Astrocyte (in vitro differentiated cells and primary cell): ENCODE measurements at places on chromosomes 2 and 18.
A peak's percentile ranks its signal among the peaks of the same experiment; 100 is the strongest.

DNA sequence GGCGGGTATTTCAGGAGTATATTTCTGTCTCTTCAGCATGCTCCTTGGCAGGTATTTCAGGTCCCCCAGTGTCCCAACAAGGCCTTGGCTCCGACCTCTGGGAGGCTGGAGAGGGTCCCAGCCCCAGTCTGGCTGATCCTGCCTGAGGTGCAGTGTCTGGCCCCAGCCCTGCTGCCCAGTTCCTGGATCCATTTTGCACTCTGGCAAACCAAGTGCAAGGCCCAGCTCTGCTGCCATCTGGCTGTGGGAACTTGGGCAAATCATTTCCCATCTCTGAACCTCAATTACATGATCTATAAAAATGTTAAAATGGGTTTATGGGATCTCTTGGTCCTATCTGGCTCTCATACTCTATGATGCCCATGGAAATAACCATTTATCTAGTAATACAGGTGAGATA, 63.6 kb downstream of the ZBTB7C start:
- DNase-seq = no peak

- DNase-seq = peak; percentile 83
Observed at GRCh38 chr2:101515477-101515876, 40.6 kb upstream of the RFX8 start.

- no peak for DNase-seq
Observed at GRCh38 chr18:10482985-10483949, 28.8 kb downstream of the APCDD1 start.

DNA sequence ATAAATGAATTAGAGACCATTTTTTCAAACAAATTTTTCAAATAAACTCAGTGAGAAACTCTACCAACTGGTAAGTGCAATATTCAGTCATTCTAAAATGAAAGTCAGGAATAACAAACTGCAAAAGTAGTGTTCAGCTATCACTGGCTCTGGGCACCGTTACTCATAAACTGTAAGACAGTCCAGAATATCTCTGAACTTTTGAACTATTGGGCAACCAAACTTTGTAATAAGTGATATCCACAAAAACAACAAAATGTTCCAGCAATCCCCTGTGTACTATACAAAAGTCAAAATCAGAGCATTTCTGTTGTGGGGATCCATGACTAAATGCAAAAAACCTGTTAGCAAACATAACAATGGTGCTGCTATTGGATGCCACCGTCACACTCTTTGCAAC, 56.3 kb downstream of the SLC25A12 start:
- DNase-seq = no peak

GRCh38 chr2:65432227-65433190, at the start of gene SPRED2:
TSS of gene SPRED2 (minus strand) at chr2:65432599. CDS start at chr2:65431987, 612 bp downstream.
- DNase-seq = peak; percentile 95

GRCh38 chr18:41524674-41525470, 430.2 kb upstream of the PIK3C3 start:
- no peak for DNase-seq

GRCh38 chr2:96427917-96428316, 77.2 kb downstream of the NEURL3 start:
- DNase-seq = peak; percentile 61

- no peak for DNase-seq
Observed at GRCh38 chr18:70981400-70982140, 692.7 kb downstream of the SOCS6 start.

GRCh38 chr2:231785822-231786176, 446 bp upstream of the COPS7B start:
- DNase-seq = no peak

- no peak for DNase-seq
Observed at GRCh38 chr2:221100467-221101089, 471.5 kb downstream of the EPHA4 start.

DNA sequence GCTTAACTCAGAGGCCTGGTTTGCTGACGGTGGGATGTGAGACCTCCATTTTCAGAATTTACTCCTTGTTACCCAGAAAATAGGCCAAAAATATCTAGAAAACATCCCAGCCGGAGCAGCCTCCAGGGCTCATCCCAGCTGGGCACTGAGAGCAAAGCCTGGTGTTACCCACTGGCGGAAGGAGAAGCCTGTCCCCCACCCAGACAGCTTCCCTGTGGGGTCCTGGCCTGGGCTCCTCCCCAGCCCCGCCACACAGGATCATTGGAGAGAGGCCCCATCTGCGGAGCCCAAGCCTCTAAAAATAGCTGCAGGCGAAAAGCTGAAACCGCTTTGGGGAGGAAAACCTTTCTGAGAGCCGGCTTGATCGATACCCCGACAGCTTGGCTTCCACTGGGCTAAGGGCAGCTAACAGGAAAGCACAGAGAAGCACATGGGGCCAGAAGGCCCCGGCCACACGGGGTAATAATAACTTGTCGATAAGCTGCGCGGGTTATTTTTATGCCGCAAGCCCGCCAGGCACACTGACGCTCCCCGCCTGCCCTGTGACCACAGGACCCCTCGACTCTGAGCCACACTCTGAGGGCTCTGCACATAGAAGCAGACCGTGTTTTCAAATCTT, 26.9 kb upstream of the FAHD2A start:
- DNase-seq = no peak

GRCh38 chr2:34241905-34242762, 643.0 kb upstream of the FAM98A start:
- DNase-seq = no peak

GRCh38 chr2:61326423-61326822, 144.5 kb downstream of the USP34 start:
- DNase-seq = no peak

DNA sequence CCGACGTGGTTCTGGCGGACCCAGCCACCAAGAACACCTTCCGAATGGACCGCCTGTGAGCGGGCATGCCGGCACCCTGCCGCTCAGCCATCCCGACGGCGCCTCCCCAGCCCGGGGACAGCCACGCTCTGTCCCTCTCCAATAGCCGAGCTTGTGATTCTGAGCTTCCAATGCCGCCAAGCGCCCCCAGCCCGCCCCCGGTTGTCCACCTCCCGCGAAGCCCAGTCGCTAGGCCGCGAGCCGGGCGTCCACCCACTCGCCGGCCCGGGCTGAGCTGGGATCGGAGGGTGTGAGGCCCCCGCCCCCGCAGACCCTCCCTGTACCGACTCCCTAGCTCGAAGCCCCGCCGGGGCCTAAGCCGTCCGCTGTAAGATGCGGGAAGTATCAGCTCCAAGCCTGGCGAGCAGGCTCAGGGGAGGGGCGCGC, 1195.1 kb upstream of the CHAC2 start:
- DNase-seq = no peak

- DNase-seq = peak; percentile 3
Observed at GRCh38 chr2:81895620-81896250, 1591.2 kb upstream of the LRRTM1 start.

- DNase-seq = no peak
Observed at GRCh38 chr2:23457990-23458682, 73.2 kb downstream of the KLHL29 start.

- no peak for DNase-seq
Observed at GRCh38 chr18:44968336-44968735, 287.6 kb downstream of the SETBP1 start.

GRCh38 chr2:218708086-218708485, 2.5 kb upstream of the TTLL4 start:
- no peak for DNase-seq

- DNase-seq = no peak
Observed at GRCh38 chr2:148725564-148725963, 81.0 kb downstream of the EPC2 start.

DNA sequence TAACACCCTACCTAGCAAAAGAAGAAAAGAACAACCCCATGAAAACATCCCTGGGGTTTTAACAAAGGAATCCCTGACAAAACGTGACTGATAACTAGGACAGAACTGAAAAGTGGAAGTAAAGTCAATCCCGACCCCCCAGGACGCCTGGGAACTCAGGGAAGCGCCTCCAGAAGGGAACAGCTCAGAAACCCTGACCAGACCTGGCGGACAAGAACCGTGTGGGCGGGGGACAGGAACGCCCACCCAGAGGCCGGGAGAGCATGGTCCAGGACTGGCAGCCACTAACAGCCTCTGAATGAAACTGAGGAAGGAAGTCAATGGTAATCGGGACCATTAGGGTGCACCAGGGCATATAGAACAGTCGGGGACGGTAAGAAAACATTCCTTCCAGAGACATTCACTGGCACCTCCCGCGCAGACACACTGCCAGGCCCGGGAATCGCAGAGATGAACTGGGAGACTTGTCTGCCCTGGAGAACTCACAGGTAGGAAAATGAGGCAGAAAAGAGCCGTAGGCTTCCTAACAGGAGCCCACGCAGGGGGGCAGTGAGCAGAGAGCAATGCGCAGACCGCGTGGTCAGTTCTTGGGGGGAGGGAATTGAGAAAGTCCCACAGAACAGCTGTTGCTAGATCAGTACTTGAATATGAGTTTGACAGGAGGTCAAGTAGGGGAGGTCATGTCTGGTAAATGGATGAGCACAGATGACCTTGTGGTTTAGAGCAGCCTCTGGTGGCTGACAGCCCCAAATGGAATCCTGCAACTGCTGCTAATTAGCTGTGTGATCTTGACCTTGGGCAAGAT, 1.3 kb upstream of the TBC1D8 start:
- DNase-seq = no peak

DNA sequence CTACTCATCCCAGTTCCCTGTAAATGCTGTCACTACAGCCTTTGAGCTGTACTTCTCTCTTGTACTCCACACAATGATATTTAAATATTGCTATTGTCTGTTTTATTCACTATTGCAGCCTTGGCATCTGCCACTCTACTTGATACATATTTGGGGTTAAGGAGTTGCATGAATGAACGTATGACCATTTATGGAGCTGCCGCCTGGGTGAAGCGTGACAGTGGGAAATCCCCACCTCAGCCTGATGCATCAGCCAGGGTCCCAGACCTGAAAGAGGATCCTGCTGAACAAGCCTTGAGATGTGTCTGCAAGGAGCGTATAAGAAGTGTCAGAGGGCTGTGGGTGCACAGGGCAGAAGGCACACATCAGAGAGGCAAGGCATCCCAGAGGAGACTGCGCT, 39.1 kb downstream of the MRPL35 start:
- DNase-seq = no peak

DNA sequence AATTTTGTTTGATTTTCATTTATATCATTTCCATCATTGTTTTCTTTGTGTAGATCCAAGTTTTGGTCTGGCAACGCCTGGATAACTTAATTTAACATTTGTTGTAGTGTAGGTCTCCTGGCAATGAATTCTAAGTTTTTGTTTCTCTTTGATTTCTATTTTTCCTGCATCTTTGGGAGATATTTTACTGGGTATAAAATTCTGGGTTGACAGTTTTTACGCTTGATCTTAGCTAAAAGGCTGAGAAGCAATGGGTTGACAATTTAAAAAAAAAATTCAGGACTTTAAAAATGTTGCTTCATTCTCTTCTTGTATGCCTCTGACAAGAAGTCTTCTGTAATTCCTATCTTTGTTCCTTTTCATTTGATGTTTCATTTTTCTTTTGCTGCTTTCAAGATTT, 8.6 kb downstream of the LYPD6B start:
- DNase-seq = no peak

GRCh38 chr2:212905640-212906201, 245.7 kb downstream of the IKZF2 start:
- DNase-seq = peak; percentile 77

GRCh38 chr2:126837966-126838715, 60.5 kb upstream of the TEX51 start:
- DNase-seq = no peak

DNA sequence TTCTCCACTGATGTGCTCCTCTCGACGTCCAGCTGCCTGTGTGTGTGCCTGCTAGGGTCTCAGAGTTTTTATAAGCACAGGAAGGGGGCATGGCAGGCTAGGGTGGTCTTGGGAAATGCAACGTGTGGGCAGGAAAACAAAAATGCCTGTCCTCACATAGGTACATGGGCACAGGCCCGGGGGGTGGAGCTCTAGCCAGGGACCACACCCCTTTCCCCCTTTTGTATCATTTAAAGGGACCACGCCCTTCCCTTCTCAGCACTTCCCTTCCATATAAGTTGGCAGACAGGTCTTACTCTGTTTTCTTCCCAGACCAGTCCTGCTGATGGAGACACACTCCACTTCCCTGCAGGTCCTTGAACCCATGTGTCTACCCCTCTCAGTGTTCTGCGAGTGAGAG, 645.0 kb downstream of the CBLN2 start:
- DNase-seq = no peak

DNA sequence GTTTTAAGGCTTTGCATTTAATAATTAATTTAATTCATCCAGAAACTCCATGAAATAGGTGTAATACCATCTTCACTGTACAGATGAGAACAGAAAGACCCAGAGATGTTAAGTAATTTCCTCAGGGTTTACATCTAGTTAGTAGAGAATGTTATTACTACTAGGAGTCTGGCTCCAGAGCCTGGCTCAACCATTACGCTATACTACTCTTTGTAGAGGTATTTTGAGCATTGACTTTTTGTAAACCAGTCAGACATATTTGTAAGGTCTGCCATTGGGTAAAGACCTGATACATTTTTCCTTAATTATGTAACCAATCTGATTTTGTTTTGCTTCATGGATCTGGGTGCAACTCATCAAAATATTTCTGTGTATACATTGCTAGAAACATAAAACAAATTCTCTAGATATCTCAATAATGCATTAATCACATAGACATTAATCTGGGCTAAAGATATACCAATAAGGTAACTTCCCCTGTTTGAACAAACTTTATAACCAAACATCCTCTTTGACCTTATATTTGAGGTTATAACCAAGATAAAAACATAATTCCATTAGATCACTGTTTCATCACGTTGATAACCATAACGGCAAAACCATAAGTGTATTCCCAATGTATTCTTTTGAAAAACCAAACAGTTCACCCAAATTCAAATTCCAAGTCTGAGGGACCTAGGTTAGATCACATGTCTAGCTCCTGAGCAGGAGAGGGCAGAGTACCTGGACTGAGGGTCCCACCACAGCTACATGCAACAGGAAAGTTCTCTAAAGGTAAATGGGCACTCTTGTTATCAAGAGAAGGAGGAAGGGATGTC, 135.0 kb downstream of the IKZF2 start:
- no peak for DNase-seq

DNA sequence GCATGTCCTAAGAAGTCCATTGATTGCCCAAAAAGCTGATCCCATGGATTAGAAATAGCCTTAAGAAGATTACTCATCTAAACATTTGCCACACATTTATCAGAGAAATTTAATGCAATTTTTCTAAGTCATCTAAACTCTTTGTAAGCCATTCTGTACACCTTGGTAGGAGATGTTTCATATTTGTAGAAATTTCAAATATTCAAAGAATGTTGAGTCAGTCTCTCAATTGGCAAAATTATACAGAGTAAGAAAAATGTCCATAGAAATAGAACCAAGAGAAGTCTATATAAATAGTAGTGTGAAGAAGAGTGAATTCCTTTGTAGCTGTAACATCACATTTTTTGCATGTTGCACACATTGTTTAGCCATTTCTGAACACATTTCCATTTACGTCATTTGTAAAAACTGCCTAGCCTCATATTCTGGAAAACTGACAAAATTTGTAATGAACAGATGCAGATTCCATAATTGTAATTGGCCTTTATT, 128.6 kb downstream of the MSTN start:
- peak; percentile 92 for DNase-seq

GRCh38 chr18:69908838-69909237, 38.8 kb downstream of the CD226 start:
- no peak for DNase-seq

DNA sequence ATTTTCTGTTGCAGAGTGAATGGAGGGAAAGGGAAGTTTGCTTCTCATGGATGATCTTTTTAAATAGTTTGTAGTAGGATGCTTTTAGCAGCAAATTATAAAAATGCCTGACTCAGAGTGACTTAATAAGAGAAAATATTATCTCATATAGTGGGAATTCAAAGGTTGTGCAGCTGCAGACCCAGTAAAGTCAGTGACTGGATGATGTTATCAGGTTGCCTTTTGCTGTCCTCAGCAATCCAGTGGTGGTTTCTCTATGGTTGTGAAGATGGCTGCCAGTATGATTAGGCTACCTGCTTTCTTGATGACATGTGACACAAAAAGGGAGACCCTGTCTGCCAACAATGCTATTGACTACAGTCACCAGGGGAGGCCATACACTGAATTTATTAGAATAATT, 184.8 kb downstream of the DIS3L2 start:
- DNase-seq = peak; percentile 47
